ENCODE measurements at places on chromosomes 6 and 20.

DNA sequence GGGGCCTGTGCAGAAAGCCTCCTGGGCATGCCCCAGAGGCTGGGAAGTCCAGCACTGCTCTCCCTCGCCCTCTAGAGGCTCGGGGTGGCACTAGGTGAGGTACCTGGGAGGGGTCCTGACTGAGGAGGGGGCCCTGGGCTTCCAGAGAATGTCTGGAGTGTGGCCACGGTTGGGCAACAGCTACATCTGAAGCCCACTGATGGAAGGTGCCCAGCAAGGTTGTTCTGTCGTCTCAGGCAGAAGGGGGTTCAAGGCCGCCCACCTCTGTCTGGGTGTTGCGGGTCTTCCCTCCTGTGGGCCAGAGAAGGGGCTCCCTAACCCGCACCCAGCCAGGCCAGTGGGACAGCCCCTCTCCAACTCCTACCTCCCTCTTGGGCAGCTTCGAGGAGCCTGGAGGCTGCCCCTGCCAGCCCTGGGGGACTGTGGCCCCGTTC, 11.4 kb upstream of the VEGFA start:
- DNase-seq = no peak

GRCh38 chr20:33647603-33648395, 14.3 kb upstream of the C20orf144 start:
- DNase-seq = peak; percentile 43

- DNase-seq = peak; percentile 88
These were observed 10.6 kb downstream of the RPS10 start for GRCh38 chr6:34414999-34415858.

DNA sequence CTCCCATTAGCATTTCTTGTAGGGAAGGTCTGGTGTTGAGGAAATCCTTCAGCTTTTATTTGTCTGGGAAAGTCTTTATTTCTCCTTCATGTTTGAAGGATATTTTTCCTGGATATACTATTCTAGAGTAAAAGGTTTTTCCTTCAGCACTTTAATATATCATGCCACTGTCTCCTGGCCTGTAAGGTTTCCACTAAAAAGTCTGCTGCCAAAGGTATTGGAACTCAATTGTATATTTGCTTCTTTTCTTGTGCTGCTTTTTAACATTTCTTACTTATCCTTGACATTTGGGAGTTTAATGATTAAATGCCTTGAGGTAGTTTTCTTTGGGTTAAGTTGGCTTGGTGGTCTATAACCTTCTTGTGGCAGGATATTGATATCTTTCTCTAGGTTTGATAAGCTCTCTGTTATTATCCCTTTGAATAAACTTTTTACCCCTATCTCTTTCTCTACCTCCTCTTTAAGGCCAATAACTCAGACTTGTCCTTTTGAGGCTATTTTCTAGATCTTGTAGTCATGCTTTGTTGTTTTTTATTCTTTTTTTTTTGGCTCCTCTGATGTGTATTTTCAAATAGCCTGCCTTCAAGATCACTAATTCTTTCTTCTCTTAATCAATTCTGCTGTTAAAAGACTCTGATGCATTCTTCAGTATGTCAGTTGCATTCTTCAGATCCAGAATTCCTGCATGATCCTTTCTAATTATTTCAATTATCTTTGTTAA, 225.0 kb upstream of the ZNF217 start:
- no peak for DNase-seq

DNA sequence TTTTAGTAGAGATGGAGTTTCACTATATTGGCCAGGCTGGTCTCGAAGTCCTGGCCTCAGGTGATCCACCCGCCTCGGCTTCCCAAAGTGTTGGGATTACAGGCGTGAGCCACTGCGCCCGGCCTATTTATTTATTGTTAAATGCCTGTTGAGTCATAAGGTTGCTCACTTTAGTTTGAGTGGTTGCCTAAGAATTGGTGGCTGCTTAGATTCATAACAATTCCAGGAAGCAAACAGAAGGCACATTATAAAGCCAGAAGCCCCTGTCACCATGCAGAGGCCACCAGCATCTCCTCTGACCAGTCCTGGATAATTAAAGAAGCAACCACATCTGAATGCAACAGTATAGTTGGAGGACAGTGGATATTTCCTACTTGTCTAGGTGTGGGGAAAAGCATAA, 24.0 kb upstream of the ARMH2 start:
- DNase-seq = peak; percentile 33

DNA sequence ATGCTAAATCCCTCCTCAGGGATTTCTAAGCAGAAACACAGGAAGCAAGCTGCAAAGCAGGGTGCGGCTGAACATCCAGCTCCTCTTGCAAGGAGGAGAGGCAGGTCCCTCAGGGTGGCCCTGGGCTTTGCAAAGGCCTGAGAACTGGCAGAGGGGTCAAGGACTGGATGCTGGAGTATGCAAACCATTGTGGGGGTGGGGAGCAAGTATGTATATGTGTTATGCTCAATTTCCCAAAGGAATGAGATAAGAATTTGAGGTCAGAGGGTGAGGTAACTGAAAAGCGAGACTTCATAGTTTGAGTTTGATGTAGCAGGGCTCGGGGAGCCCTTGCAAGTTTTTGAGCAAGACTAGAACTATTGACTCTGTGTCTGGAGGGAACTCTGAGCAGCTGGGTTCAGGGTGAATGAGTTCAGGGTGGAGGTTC, 11.2 kb downstream of the SLC22A2 start:
- peak; percentile 21 for DNase-seq

- no peak for DNase-seq
These were observed 14.4 kb upstream of the MRPS10 start for GRCh38 chr6:42232035-42232434.

GRCh38 chr6:48825501-48826151, 637.4 kb downstream of the MMUT start:
- peak; percentile 53 for DNase-seq

- no peak for DNase-seq
These were observed 65.0 kb downstream of the QRSL1 start for GRCh38 chr6:106694343-106694742.

DNA sequence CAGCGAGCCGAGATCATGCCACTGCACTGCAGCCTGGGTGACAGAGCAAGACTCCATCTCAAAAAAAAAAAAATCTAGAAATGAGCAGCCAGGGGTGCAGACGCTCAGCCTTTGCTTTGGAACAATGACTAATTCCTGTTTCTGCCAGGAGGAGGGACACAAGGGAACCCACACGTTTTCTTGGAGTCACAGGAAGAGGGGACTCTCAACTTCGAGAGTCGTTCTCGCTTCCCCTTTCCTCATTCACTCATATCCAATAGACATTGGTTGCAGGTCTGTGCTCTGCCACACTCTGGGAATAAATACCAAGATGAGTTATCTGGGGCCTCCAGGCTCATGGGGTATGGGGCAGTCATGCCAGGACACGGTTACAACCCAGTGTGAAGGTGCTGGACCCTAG, 91.5 kb upstream of the RREB1 start:
- DNase-seq = no peak

GRCh38 chr20:40274912-40275533, 414.0 kb downstream of the MAFB start:
- DNase-seq = no peak

DNA sequence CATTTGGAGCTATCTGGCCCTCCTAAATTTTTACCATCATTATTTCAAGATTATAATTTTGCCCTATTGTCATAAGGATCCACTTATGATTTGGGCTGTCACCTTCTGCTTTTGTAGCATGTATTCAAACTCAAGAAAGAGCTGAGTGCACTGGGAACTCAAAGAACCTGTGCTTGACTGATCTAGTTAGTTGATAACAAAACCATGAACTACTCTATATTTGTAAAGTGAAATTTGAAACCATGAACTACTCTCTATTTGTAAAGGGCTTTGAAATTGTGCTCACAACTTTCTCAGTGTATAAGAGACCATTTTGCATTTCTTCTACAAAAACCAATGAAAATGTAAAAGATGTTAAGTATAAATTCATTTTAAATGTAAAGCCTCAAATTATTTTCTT, 77.5 kb upstream of the POPDC3 start:
- no peak for DNase-seq

- DNase-seq = no peak
These were observed 121.0 kb downstream of the PREX1 start for GRCh38 chr20:48706710-48707365.

GRCh38 chr6:161272635-161273273, 1.1 kb downstream of the AGPAT4 start:
- peak; percentile 53 for DNase-seq

DNA sequence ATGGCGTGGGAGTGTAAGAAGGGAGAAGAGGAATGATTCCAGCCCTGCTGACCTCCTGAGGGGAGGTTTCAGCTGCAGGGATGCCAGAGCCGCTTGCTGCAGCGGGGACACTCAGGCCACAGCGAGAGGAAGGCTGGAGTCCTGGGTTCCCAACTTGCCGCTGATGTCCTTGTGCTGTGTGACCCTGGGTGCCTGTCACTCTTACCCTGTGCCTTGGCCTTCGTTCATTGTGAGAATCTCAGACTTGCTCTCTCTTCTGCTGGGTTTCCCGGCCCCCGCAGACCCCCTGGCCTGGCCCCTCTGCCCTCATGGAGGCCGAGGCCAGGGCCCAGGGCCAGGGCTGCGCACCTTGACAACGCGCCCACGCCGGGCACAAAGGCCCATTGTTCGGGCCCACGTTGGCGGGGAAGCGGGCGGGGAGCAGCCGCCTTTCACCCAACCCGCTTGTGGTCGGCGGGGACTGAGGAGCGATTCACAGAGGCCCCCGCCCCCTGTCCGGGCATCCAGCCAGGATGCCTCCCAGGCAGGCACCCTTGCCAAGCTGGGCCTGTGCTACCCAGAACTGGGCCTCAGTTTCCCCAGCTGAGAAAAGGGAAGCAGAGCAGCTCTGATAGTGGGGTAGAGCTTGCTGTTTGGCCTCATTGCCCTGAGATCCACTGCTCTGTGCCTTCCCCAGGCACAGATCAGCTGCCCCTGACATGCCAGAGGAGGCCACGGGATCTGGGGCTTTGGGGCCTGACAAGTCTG, 52.4 kb downstream of the CEBPB start:
- DNase-seq = peak; percentile 59

- DNase-seq = no peak
These were observed 125.2 kb downstream of the DOK5 start for GRCh38 chr20:54600634-54601033.

- DNase-seq = no peak
These were observed 33.3 kb downstream of the SUN5 start for GRCh38 chr20:32970973-32971300.

DNA sequence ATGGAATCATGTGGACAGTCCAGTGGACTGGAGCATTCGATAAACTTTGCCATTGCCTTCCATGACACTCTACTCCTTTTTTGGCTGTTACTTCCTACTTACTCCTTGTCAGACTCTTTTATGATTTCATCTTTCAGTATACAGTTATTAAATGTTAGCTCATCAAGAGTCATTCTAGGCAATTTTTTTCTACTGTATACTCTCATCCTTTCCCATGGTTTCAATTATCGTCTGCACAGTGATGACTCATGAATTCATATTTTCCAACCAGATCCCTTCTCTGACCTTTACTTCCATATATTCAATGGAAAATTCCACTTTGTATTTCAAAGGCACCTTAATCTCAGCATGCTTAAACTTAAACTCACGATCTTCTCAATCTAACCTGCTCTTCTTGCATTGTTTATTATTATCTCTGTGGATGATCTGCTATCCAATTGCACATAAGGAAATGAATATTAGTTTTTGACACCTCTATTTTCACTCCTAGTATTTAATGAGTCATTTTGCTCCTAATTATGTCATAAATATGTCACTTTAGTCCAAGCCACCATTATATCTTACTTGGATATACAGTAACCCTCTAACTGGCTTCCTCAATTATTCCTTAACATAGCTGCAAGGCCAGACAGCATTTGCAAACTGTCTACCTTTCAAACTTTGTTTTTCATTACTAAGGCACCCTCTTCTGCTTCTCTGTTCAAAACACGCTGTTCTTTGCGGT, 427.5 kb downstream of the PHF3 start:
- peak; percentile 7 for DNase-seq

DNA sequence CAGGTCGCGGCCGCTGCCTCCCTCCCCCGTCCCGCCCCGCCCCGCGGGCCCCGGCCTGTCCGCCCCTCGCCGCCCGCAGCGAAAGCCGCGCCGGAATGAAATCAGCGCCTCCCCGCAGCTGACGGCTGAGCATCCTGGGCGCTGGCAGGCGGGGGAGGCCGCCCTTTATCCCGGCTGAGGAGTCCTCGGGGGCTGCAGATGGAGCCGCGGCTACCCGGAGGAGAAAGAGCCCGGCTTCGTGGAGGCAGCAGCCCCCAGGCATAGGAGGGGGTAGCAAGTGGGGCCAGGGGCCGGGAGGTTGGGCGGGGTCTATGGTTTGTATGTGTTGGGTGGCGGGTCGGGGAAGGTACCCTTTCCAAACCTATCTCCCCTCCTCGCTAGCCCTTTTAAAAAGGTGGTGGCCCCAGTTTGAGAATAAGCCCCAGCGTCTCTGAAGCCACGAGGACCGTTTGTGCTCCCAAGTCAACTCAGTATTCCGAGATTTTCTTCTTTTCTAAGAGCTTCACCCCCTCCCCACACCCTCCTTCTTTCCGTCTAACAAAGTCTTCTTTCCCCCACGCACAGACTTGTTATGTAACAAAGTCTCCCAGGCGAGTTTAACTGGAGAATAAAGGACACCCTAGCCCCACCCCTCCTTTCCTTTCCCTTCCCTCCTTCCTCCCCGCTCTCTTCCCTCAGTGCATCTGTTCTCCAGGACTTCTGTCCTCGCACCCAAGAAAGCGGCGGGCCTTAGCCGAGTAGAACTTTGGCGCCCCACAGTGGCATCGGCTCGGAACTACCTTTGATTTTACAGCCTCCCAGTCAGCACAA, 11.0 kb downstream of the POU3F2 start:
- DNase-seq = peak; percentile 87

DNA sequence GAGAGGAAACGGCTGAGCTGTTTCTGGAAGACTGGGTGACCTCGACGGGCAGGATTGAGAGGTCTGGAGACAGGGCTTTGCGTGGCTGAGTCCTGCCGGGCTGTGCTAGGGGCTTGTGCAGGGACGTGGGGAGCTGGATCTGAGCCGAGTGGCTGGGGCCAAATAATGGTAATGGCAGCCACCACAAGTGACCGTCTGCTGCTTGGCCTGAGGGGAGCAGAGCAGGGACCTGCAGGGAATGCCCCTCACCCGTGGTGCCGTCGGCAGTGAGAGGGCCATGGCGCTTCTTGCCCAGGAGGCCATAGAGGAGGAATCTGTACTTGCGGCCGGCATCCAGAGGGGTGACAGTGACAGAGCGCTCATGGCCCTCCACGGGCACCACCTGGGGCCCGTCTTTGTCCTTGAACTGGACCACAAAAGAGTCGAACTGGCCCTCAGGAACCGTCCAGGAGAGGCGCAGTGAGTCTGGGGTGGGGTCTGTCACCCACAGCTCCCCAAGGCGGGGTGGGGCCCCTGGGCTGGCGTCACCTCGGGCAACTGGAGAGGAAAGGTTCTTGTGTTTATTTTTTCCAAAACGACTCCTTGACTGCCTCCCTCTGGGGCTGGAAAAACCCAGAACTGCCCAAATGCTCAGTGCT, 31.8 kb downstream of the CYP21A2 start:
- no peak for DNase-seq

DNA sequence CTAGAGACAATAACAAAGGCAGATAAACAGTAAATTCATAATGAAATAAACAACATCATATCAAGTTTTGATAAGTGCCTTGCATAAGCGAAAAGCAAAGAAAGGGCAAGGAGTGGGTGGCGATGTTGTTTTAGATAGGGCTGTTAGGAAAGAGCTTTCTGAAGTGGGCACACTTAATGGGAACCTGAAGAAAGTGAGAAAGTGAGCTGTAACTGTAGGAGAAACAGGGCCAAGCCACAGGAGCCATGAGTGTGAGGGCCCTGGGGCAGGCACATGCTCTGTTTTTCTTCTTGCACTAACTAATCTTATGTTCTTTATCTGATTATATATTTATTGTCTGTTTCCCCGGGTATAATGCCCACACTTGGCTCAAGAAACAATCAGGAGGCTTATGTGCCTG, 193.4 kb upstream of the SUPT3H start:
- no peak for DNase-seq

All from fibroblast of pulmonary artery (primary cell).